ENCODE measurements at places on chromosomes 11 and 22. TPM values are rescaled to one million over a fixed set of nuclear protein-coding genes. Genes with fewer than 3 reads are reported as not detected.

PARVG gene
- under 0.01 TPM for total RNA-seq

FERMT3 gene
- total RNA-seq = 47.7 TPM

ESAM gene
- 190 TPM for total RNA-seq

OR4D5 gene
- total RNA-seq = not detected

CASP5 gene
- not detected for total RNA-seq

BEST1 gene
- not detected for total RNA-seq

MMP13 gene
- not detected for total RNA-seq

SMPD1 gene
- 35.7 TPM for total RNA-seq

KMT2A gene
- total RNA-seq = 56.4 TPM

ART5 gene
- total RNA-seq = not detected

TBX1 gene
- 27.4 TPM for total RNA-seq

NPTXR gene
- 0.38 TPM for total RNA-seq

OR52K1 gene
- total RNA-seq = not detected

PGM2L1 gene
- total RNA-seq = 32.7 TPM

C11orf21 gene
- total RNA-seq = not detected

CCDC116 gene
- total RNA-seq = 0.38 TPM

CARD10 gene
- total RNA-seq = 43.8 TPM

DRICH1 gene
- not detected for total RNA-seq

OR52H1 gene
- 0.65 TPM for total RNA-seq

GRM5 gene
- total RNA-seq = 0.33 TPM

P2RX6 gene
- total RNA-seq = under 0.01 TPM

APOBEC3A gene
- total RNA-seq = not detected

RASD2 gene
- total RNA-seq = not detected

CPT1B gene
- 2.5 TPM for total RNA-seq

RPLP2 gene
- total RNA-seq = 227 TPM

YPEL4 gene
- total RNA-seq = 0.29 TPM

KRTAP5-2 gene
- not detected for total RNA-seq

F2 gene
- total RNA-seq = not detected

CCDC87 gene
- total RNA-seq = 0.65 TPM

SYT9 gene
- total RNA-seq = 2.6 TPM

ANO5 gene
- 0.38 TPM for total RNA-seq

YIF1A gene
- total RNA-seq = 174 TPM

C11orf97 gene
- not detected for total RNA-seq

SNX15 gene
- total RNA-seq = 13.7 TPM

RAB38 gene
- total RNA-seq = 5.2 TPM

PRAME gene
- total RNA-seq = not detected

HSPB2 gene
- total RNA-seq = not detected

DLG2 gene
- total RNA-seq = 0.65 TPM

LRRN4CL gene
- 0.19 TPM for total RNA-seq

OR52J3 gene
- total RNA-seq = not detected

FJX1 gene
- total RNA-seq = 39.5 TPM

CARD18 gene
- not detected for total RNA-seq

IGLL1 gene
- not detected for total RNA-seq

APOBEC3G gene
- 4.1 TPM for total RNA-seq

HORMAD2 gene
- not detected for total RNA-seq

RTN4RL2 gene
- 0.19 TPM for total RNA-seq

MAPK8IP1 gene
- 6.6 TPM for total RNA-seq

USP2 gene
- not detected for total RNA-seq

SLC25A1 gene
- 73.5 TPM for total RNA-seq

TBX10 gene
- total RNA-seq = not detected

DNAJB13 gene
- total RNA-seq = not detected

SLC22A8 gene
- not detected for total RNA-seq
